A549 (cell line): ENCODE measurements at places on chromosomes 7 and 10.

DNA sequence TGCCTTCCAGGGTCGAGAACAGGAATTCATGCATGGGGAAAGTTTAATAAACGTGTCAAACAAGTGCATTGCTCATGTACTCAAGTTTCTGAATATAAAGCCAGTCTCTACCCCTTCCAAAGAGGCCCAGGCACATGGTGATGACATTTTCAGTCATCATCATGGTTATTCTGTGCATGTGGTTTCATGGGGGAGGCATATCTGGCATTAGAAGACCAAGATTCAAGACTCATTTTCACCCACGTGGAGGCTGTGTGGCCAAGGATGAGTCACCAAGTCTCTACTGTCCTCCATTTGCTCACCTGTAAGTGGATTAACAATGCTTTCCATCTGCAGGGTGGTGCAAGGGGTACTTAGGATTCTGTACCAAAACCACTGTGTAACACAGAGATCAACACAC lies 34.0 kb upstream of the CNPY1 start:
- DNase-seq: no peak

- peak; percentile 61 for DNase-seq
Measured at GRCh38 chr7:35424869-35425495, 171.1 kb upstream of the TBX20 start.

DNA sequence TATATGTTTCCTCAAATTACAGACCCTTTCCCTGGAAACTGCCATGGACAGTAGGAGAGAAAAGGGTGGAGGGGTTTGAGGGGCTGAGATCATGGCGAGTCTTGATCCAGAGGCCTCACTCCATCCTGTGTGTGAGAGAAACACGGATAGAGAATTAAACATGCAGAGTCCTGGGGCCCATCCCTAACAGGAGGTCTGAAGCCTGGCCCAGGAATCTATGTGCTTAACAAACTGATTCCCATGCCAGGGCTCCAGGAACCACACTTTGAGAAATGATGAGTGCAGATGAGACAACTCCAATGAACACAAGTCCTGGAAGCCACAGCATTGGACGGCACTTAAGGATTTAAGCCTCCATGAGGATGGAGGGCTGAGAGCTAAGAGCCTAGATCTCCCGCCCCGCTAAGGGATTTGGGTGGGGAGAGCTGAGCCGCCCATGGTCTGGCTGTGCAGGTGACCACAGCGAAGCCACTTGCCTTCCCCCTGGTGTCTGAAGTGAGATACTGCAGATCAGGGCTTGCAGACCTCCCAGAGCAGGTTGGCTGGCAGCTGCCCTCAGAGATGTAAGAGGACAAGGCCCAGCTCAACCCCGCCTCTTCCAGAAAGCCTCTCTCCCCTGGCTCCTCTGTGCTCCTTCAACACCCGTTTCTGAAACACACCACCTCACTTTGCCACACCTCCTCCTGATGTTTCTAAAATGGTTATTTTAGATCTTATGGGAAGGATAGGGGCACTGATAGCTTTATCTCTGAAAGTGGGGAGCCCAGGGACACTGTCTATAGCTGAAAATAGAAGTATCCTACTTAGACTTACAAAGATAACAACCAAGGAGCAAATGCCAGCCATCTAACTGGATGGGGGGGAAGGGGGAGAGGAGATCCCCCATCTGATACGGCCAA lies 24.8 kb upstream of the EIF5AL1 start:
- peak; percentile 63 for DNase-seq

- DNase-seq: no peak
Measured at GRCh38 chr10:29266641-29267040, 22.2 kb upstream of the LYZL1 start.

DNA sequence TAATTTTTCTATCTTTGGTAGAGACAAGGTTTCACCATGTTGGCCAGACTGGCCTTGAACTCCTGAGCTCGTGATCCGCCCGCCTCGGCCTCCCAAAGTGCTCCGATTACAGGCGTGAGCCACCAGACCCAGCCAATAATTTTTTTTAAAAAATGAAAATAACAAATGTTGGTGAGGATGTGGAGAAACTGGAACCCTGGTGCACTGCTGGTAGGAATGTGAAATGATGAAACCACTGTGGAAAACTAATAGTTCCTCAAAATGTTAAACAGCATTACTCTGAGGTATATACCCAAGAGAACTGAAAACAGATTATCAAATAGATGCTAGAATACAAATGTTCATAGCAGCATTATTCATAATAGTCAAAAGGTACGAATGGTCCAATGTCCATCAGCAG lies 23.0 kb upstream of the YWHAG start:
- no peak for DNase-seq

DNA sequence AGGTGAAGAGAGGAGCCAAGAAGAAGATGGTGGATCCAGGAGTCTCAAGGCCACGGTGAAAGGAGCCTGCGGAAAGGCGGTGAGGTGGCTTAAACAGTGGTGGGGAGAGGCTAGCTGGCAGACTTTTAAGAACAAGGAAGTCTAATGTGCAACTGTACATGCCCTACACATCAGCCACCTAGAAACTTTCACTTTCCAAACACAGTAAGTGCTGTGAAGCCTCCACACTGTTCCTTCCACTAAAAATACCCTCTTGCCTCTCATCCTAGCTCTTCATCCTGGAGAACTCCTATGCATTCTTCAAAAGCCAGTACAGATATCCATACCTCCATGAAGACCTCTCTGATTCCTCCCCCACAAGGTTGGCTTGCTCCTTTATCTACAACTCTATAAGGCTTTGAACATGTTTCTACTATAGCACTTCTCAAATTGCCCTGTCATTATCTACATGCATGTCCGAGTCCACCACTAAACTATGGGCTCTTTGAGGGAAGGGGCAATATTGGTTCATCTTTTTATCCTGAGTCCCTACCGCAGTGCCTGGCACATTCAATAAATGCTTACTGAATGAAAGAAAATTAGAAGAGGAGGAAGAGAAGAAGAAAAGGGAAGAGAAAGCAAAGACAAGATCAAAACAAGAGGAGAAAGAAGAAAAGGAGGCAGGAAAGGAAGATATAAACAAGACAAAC lies 54.2 kb downstream of the DNAJC12 start:
- no peak for DNase-seq

- DNase-seq: no peak
Measured at GRCh38 chr7:79149831-79150230, 303.6 kb downstream of the MAGI2 start.

GRCh38 chr10:6929148-6929830 lies 349.2 kb upstream of the PRKCQ start:
- DNase-seq: no peak

DNA sequence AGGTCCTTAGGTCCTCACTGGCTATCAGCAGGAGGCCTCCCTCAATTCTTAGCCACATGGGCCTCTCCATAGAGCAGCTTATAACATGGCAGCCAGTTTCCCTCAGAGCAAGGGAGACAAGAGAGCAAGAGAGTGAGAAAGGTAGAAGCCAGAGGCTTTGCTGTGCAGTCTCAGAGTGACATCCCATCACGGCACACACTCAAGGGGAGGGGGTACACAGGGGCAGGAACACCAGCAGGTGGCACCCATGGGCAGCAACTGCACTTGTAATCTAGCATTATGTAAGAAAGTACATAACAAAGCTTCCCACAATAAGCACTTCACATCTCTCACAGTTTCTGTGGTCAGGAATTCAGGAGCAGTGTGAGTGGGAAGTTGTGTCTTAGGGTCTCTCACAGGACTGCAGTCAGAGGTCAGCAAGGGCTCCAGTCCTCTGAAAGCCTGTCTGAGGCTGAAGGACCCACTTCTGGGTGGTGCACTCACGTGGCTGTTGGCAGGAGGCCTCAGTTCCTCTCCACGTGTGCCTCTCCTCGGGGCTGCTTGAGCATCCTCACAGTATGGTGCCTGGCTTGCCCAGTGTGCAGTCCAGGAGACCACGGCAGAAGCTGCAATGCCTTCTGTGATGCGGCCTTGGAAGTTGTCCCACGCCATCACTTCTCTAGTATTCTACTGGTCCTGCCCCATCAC lies 159.4 kb downstream of the OAT start:
- no peak for DNase-seq

GRCh38 chr10:100282907-100283306 lies 3.6 kb downstream of the BLOC1S2 start:
- no peak for DNase-seq

GRCh38 chr7:123746055-123746454 lies 2.7 kb downstream of the WASL start:
- no peak for DNase-seq

DNA sequence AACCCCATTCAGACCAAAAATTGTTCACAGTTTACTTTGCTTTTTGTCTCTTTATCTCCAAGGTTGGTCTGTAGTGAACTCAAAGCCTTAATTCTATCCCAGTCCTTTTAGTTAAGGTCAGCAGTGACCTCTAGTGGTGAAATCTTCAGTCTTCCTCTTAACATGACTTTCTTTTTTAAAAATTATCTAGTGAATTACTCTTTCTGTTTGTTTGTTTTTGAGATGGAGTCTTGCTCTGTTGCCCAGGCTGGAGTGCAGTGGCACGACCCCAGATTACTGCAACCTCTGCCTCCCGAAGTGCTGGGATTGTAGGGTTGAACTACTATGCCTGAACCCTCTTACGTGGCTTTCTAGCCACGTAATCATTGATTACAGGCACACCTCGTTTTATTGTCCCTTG lies 25.0 kb downstream of the ZNF487 start:
- DNase-seq: peak; percentile 86

DNA sequence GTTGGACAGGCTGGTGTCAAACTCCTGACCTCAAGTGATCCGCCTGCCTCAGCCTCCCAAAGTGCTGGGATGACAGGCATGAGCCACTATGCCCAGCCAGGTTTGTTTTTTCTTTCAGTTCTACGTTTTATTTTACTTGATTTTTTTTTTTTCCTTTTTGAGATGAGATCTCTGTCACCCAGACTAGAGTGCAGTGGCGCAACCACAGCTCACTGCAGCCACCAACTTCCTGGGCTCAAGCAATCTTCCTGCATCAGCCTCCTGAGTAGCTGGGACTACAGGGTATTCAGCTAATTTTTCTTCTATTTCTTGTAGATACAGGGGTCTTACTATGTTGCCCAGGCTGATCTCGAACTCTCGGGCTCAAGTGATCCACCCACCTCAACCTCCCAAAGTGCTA lies 24.3 kb downstream of the GDI2 start:
- no peak for DNase-seq

GRCh38 chr7:47576031-47576865 lies 5.7 kb downstream of the TNS3 start:
- peak; percentile 94 for DNase-seq

DNA sequence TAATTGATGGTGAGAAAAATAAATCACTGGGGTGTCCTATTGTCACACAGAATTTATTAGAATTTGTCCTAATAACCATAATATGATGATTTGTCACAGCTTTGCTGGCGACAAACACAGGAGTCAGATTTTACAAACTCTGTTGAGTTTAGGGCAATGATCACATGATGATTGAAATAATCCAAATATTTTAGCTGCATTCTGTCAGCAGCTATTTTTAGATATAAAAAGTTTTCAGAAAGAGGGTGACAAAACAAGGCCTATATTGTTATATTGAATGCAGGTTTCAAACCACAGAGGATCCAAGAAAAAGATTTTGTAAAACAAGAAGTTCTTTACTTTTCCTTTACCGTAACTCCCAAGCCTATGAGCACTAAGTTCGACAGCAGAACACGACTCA lies 178.8 kb downstream of the ADAM12 start:
- no peak for DNase-seq

- no peak for DNase-seq
Measured at GRCh38 chr7:87870471-87870870, 5.7 kb downstream of the SLC25A40 start.

GRCh38 chr10:57992321-57993077 lies 275.2 kb downstream of the IPMK start:
- peak; percentile 12 for DNase-seq

- DNase-seq: no peak
Measured at GRCh38 chr7:116999311-116999710, 46.0 kb downstream of the ST7 start.

- no peak for DNase-seq
Measured at GRCh38 chr7:115499956-115500355, 530.6 kb downstream of the TFEC start.

- no peak for DNase-seq
Measured at GRCh38 chr10:43252166-43252782, 14.6 kb downstream of the RASGEF1A start.

- no peak for DNase-seq
Measured at GRCh38 chr10:21634599-21635365, 100.8 kb downstream of the MLLT10 start.

- DNase-seq: no peak
Measured at GRCh38 chr7:132333301-132333700, 243.0 kb downstream of the PLXNA4 start.

DNA sequence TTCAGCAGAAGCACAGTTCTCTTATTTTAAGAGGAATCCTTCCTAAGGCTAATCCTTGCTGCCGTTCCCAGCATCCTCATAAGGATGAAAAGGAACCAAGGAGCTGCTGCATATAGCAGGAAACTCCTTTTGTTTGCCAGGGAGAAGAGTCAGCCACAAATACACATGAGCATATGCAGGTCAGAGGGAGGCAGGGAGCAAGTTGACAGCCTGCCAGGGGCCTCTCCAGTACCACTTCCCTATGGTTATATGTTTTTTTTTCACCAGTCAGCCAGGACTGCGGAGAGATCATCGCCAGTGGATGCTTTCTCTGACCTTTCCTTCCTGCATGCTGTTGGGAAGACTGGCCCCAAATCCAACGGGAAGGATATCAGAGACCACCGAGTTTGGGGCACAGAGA lies 39.8 kb downstream of the SLC35B4 start:
- no peak for DNase-seq

DNA sequence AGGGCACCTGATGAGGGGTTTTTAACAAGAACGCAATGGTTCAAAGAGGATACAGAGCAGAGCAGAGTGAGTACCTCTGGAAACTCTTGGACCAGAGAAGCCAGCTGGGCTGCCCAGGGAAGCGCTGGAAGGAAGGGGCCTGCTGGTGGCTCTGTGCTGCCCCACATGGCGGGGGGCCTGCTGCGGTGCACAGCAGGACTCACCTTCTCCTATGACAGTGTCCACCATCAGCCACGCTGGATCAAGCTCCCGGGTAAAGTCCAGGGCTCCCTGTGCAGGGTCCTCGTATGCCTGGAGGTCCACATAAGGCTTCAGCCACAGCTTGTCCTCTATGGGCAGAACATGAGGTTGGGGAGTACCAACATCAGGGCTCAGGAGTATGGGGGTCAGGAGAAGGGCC lies 12.5 kb downstream of the EPHA1 start:
- DNase-seq: no peak

GRCh38 chr7:80614851-80615271 lies 23.6 kb upstream of the CD36 start:
- peak; percentile 5 for DNase-seq

GRCh38 chr10:95462740-95463667 lies 98.2 kb downstream of the SORBS1 start:
- no peak for DNase-seq
